ENCODE measurements at places on chromosomes 7 and 10.

DNA sequence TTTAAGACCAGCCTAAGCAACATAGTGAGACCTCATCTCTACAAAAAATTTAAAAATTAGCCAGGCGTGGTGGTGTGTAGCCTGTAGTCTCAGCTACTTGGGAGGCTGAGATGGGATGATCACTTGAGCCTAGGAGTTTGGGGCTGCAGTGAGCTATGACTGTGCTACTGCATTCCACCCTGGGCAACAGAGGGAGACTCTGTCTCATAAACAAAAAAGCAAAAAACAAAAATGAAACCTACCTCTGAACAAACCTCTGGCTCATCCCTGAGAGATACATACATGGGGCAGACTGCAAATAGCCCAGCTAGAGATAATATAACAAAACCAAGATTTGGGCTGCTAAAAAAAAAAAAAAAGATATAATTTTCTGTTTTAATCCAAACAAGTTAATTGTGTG is 19.5 kb downstream of the C10orf67 start:
- no peak for DNase-seq

- no peak for DNase-seq
Measured at GRCh38 chr10:12597788-12598765, 248.7 kb downstream of the CAMK1D start.

GRCh38 chr10:28949005-28950004 is 272.0 kb downstream of the BAMBI start:
- no peak for DNase-seq

- no peak for DNase-seq
Measured at GRCh38 chr10:47379901-47380300, 4.2 kb downstream of the ZNF488 start.

DNA sequence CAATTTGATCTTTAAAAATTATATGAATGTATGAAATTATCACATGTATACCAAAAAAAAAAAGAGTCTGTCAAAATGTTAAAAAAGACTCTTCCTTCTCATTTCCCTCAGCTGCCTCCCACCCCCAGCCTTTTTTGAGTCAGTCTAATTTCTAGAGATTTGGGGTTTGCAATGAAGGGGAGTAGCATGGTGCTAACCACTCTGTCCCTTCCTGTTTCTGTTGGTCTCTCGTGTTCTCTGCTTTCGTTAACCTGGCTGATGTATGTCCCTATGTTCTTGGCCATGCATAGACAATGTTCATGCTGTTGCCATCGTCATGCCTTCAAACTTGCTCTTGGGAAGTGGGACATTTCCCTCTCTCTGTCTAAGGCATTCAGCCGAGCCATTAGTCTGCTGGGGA is 474.1 kb downstream of the LRMDA start:
- no peak for DNase-seq

DNA sequence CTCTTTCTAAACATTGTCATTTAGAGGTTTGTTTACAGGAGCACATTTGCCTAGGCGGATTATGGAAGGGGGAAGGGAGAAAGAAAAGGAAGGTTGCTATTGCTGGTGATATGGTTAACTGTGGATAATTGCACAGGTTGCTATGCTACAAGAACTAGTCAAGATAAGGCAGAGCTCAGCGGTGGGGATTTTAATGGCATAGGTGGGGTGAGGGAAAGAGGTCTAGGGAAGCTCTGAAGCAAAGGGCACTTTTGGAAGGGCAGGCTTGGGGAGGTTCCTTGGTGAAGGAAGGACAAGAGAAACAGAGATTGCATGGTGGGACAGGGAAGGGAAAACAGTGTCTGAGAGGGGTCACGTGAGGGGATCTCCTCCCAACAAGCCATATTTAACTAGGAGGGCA is 19.5 kb downstream of the HYAL4 start:
- DNase-seq = no peak

- no peak for DNase-seq
Measured at GRCh38 chr10:59362959-59363381, 621 bp upstream of the FAM13C start.

- no peak for DNase-seq
Measured at GRCh38 chr7:102845346-102845745, 67.5 kb upstream of the LRRC17 start.

DNA sequence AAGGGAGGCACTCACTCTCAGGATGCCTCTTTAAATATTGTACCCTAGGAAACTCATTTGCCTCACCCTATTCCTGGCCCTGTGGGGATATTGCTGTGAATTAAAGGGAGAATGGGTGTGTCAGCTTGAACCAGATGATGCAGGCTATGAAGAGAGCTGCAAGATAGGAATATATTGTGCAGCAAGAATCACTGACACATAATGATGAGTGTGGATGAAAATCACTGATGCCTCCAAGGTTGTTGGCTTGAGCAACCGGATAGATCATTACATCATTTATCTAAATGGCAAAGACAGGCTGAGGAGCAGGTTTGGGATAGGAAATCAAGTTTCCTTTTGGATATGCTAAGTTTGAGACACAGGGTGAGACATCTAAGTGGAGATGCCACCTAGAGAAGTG is 6.2 kb downstream of the SLC26A4 start:
- no peak for DNase-seq

DNA sequence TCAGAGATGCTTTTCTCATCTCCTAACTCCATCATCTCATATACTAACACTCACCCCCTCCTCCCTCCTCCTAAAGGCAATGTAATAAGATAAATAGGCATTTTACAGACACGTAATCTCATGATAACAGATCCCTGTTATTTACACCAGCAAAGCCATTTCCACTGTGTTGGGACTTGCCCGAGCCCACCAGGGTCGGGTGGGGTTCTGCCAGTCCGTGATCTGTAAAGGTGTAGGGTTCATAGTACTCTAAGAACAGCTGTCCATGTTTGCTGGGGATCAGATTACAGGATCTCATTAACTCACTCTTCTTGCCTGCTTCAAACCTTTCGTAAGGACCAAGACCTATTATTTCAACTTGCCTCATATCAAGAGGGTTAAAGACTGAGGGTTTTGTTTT is 172.4 kb downstream of the FZD1 start:
- no peak for DNase-seq

DNA sequence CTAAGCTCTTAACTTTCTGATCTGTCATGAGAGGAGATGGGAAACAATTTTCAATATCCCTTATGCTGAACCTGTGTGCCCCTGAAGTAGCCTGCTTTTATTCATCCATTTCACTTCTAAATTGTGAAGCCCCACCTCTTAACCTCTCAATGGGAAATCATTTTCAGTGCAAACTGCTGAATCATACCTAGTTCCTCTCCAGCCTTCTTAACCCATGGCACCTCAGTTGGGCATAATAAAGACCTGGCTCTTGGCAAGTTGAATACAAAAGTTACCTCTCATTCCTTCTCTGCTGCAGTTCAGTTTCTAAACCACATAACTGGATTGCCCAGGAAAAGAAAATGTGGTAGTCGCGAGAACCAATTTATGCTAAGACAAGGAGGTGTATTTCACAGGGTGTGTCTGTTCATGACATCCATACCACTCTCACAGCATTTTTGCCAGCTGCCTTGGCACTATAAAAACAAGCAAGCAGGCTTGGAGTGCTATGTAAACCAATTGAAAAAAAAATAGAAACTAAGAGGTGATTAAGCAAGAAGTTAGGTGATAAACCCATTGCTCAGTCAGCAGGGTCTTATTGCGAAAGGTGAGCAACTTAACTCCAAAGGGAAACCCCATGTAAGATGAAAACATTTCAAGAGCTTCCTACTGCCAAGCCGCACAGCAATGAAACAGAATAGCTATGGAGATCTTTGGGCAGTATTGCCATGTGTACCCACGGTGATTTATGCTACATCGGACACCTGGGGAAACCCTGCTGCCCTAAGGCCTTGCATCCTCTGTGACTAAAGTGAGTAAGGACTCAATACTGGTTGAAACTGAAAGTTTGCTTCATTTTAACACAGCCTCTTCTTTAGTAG is 57.0 kb upstream of the DKK1 start:
- no peak for DNase-seq

Data from CD8-positive, alpha-beta T cell (primary cell).